ENCODE measurements at places on chromosomes 13 and 19.

GRCh38 chr19:9046694-9047093 lies 36.5 kb upstream of the MUC16 start:
- DNase-seq, result no peak

GRCh38 chr13:39935155-39935554 lies 279.7 kb downstream of the COG6 start:
- no peak for DNase-seq

DNA sequence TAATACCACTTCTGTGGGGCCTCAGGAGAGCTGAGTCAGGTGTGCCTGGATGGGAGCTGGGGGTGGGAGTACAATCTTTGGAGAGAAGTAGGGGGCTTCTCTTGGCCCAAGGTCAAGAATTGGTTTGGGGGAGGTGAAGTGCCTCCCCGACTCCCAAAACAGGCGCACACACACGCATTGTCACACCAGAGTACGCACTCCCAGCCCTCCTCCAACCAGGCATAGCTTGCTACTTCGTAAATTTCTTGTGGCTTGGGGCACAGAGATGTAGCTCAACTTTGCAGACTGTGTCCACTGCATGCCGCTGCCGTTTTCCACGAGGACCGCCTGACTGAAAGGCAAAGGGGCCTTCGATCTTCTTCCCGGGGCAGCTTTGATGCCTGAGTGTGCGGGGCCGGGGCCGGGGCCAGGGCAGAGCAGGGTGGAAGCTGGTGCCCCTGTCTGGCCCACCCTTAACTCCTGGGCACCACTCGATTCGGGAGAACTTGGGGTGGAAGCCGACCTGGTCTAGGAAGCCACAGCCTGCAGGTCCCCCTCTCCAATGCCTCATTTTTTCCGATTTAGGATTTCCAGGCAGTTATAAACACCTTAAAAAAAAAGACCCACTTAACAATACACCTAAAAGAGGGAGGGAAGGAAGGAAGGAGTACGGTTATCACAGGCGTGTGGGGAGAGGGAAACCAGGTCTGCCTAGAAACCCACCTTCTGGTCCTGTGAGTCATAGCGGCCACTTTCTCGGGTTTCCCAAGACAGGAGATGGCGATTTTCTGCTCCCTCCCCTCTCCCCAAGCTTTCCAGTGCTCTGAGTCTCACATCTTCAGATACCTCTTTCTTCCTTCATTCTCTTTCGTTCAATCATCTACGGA lies 5.8 kb upstream of the TSHZ3 start:
- DNase-seq, result no peak

GRCh38 chr13:23392313-23392712 lies 41.2 kb downstream of the SACS start:
- DNase-seq, result no peak

GRCh38 chr19:29326849-29327840 lies 114.2 kb upstream of the UQCRFS1 start:
- DNase-seq, result no peak

DNA sequence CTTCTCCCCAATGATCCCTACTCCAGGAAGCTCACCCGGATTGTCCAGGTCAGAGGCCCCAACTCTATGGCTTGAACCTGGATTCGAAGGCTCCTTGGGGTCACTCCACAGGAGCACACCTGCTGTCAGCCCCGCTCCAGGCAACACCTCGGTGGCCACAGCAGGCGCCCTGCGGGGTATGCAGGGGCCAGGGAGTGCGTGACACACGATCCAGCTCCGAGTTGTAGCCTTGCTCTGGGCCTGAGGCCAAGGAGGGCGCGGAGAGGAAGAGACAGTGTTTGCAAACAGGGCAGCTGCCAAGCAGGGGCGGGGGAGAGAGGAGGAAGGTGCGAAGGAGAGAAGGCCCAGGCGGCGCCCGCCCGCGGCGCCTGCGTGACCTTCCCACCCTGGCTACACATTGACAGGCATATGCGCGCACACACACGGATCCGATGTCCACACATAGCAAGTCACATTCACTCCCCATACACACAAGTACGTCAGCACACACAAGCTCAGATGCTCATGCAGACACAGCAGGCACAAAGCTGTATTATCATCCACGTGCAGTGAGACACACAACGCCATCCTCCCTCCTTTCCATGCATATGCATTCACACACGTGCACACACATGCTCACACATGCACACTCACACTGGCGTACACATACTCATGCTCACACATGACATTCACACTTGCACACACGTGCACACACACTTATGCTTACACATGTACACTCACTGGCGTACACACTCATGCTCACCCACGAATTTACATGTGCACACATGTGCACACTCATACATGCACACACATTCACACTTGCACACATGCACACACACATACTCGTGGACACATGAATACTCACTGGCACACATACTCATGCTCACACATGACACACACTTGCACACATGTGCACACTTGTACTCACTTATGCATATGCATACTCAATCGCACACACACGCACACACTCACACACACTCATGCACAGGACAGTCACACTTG lies 10.4 kb downstream of the SBK2 start:
- no peak for DNase-seq

DNA sequence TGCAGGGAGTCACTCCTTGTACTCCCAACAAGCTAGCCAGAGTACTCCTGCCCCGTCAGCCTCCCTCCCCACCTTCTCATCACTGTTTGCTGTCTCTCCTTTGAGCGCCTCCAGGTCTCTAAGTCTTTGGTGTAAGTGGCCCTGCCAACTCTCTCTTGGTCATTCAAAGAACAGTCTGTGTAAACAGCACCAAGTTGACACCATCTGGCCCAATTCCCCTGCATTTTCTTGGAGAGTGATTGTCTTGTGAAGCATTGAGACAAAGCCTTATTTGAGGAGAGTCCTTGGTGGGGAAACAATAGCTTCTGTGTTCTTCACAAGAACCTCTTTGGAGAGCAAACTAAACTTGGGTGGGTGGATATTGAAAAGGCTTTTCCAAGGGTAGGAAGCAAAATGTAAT lies 114.6 kb upstream of the RNF113B start:
- no peak for DNase-seq

GRCh38 chr13:102972191-102972590 lies 94.0 kb downstream of the SLC10A2 start:
- DNase-seq, result no peak

DNA sequence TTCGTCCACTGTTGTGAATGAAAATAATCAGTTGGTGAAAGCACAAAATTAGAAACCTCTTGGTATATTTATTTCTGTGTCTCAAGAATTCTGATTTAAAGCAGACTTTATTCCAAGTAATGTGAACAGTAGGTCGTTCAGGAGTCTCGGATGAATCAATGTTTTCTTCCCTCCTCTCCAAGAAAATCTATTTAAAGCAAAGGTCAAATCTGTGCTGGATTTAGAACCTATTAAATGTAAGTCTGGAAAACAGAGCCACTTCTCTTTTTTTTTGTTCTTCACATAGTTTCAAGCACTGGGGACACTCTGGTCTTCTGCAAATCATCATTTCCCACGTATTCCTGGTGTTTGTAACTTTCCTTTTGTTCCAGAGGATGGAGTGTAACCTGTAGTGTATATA lies 312.7 kb downstream of the ATP8A2 start:
- DNase-seq, result no peak

- no peak for DNase-seq
Measured at GRCh38 chr19:35851213-35852028, 883 bp downstream of the NPHS1 start.

DNA sequence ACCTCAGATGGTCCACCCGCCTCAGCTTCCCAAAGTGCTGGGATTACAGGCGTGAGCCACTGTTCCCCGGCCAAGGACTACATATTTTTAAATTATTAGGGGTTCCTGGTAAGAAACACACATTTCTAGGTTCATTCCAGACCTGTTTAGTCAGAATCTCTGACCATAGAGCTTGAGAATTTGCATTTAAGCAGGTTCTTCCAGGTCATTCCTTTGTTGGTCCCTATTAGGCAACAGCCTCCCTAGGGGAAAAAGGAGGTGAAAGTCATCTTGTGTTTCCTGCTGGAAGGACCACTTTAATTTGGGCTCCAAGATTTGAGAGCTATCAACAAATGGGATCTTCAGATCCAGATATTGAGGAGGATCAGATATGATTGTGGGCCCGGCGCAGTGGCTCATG lies 16.3 kb downstream of the S1PR2 start:
- no peak for DNase-seq

All from caudate nucleus (tissue), 63 donors.